ENCODE measurements at places on chromosomes 4 and X.
A peak's percentile ranks its signal among the peaks of the same experiment; 100 is the strongest.

- DNase-seq, result no peak
These were observed 33.4 kb upstream of the KLHL34 start for GRCh38 chrX:21691512-21692018.

- DNase-seq, result no peak
These were observed 137.2 kb downstream of the SH3KBP1 start for GRCh38 chrX:19750028-19750782.

DNA sequence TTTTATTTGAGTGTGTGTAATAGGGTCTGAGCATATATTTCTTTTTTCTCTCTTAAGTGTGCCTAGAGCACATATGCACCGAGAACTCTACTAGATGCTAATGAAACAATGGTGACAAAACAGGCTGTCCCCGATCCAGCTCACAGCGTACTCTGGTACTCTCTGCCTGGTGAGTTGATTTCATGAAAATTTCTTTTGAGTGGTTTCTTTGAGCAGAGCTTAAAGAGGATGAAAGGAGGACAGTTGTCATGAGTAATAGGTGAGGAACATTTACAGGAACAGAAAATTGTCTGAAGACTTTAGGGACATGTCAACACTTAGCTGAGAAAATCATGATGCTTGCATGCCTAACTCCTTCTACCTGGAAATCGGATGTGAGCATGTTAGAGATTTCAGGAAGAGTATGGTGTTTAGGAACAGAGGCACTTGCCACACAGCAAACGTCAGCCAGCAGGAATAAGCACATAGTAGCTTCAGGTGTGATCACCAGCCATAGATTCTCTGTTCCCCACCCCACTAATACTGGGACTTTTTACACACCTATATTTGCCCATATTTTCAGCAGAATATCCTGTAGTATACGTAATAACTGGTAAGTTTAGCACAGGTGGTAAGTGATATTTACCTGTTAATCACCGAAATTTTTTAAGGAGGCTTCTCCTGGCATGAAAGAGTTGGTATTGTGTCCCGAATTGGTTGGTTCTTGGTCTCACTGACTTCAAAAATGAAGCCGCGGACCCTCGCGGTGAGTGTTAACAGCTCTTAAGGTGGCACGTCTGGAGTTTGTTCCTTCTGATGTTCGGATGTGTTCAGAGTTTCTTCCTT lies 111.1 kb downstream of the ZNF330 start:
- DNase-seq, result no peak

DNA sequence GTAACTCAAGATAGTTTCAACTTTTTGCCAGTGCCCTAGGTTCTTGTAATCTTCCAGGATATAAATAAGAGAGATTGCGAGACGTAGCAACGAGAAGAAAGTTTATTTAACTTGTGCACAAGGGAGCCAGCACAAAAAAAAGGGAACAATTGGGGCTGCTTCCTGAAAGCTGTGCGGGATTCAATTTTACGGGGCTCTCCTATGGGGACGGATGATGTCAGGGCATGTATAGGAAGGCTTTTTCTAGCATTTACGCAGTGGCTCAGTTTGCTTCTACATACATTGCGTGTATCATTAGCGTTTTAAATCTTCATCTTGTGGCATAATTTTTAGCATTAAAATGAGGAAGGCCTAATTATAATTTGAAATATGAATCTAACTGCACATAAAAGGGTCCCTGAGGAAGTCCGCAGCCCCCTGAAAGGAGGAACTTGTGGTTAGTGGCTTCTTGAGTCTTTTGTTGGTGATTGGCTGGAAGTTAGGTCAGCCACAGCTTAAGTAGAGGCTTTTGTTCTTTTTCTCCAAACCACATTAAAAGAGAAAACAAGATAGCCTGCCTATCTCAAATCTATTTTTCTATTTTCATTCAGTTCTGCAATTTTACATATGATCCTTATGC lies 668.2 kb upstream of the NDST4 start:
- DNase-seq, result no peak

GRCh38 chrX:31506360-31506759 lies 434.5 kb upstream of the FTHL17 start:
- no peak for DNase-seq

DNA sequence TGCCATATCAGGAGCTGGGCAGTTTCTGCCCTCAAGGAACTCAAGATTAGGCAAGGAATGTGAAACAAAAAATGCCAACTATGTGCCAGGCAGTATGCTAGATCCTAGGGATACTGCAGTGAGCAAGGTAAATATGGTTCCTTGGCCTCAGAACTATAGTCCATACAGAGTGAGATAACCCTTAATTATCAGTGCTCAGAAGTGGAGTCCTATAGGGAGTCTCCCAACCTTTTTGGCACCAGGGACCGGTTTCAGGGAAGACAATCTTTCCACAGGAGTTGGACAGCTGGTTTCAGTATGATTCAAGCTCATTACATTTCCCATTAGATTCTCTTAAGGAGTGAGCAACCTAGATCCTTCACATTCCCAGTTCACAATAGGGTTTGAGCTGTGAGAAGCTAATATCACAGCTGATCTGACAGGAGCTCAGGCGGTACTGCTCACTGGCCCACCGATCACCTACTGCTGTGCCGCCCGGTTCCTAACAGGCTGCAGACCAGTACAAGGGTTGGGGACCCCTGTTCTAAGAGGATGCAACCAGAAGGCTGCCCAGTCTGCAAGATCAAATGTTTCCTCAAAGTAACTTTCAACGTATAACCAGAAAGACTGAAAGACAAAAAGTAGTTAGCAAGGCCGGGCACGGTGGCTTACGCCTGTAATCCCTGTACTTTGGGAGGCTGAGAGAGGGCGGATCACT lies 1.7 kb upstream of the SRP72 start:
- DNase-seq, result no peak

- DNase-seq, result no peak
These were observed 16.1 kb downstream of the PGRMC2 start for GRCh38 chr4:128271551-128271950.

GRCh38 chr4:138138774-138139173 lies 103.4 kb downstream of the SLC7A11 start:
- no peak for DNase-seq

GRCh38 chr4:79756140-79756895 lies 316.7 kb downstream of the ANTXR2 start:
- DNase-seq, result no peak

DNA sequence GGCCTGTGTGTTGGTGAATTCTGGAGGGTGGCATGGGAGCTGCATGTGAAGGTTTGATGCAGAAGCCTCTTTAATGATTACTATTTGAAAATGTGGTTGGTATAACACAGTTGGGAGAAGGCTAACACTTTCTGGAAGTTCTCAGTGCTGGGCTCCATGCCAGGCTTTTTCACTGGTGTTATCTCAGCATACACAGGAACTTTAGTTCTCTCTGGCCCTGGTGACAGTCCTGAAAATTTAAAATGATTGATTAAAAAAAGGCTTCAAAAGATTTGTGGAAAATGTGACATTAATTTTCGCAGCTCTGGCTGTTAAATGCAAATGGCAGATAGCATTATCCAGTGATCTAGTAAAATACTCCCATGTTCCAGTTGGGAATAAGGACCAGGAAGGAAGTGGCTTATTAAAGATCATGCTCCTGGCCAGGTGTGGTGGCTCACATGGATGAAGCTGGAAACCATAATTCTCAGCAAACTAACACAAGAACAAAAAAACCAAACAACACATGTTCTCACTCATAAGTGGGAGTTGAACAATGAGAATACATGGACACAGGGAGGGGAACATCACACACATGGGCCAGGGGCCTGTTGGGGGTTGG lies 36.6 kb downstream of the DIPK2B start:
- DNase-seq, result no peak

DNA sequence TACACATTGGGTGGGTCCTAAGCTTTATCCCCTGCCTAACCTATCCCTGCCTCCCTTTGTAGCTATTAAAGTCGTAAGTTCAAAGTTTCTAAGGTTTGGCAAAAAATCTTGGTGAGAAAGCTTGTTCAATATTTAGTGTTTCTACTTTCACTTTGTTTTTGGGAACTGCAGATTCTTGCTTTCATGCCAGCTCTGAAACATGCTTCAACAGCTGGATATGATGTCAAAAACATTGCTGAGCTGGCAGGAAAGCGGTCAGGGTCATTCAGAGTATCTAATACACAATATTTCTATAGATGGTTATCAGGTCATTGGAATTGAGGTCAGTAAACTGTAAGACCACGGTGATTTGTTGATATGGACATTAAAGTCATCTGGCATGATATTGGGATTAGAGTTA lies 19.7 kb downstream of the CENPI start:
- no peak for DNase-seq

DNA sequence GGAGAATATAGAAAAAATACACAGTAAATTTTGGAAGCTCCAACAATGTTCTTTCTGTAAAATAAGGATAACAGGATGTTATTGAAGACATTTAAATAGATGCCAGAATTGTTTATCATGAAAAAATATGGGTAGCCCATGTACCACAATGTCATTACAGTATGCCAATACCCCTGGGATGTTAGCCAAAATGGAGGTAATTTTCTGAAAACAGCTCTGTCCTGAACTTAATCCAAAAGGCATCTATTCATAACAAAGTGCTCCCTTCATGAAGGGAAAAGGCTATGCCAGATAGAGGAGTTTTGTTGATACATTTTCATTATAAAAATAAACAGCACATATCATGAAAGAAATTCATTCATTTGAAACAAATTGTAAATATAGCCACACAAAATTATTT lies 1902.6 kb upstream of the AGA start:
- DNase-seq, result no peak

DNA sequence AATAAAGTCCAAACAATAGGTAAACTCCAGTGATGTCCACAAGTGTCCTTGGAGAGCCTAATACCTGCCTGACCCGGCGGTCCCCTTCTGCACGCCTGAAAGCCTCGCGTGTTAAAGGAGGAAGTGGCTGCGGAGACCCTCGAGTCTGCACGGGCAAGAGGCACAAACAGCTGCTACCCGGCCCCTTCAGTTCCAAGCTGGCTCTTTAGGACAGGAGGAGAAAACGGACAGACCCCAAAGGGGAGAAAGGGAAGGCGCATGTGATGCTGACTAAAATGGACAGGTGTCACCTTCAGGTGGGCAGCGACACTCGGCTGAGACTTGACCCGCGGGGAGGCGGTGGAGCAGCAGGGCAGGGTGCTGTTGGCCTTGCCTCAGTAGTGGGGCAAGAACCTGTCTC lies 102.7 kb upstream of the TENM3 start:
- DNase-seq, result no peak

DNA sequence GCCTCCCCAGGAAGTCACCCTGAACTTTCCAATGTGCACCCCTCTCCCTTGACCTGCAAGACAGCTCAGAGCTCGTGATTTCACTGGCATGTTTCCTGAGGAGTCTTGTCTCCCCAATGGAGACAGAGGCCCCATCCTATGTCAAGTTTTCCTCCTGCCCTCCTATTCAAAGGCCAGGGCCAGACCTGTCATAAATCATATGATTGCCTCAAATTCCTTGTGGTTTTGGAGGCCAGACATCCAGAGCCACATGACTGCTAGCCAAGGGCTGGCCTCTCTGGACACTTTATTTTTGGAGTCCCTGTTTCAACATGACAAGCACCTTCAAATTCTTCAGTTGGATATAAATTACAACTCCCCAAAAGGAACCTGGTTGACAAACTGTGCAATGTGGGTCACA lies 76.0 kb upstream of the TFDP3 start:
- no peak for DNase-seq

- no peak for DNase-seq
These were observed 190.2 kb upstream of the BANK1 start for GRCh38 chr4:101600287-101600686.

GRCh38 chr4:147340591-147341120 lies 140.2 kb upstream of the EDNRA start:
- DNase-seq, result no peak

DNA sequence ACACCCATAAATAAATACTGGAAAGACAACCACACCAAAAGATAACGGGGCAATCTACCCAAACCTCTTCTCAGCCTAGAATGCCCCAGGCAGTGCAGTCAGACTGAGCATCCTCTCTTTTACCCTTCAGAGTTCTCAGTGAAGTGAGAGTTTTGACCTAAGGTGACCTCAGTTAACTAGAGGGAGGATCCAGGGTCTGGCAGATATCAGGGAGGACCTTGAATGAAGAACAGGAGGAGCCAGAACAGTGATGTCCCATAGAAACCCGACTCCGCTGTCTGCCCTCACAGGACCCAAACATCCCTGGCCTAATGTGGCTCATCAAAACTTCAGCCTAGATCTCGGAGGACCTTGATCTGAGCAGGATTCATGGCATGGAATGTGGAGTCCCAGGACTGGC lies at the start of gene MAGEB3:
Gene MAGEB3, plus strand, starts transcription at position 263 of the 400 bp plus-strand sequence. CDS start 5,268 bp downstream, outside the sequence.
- no peak for DNase-seq

DNA sequence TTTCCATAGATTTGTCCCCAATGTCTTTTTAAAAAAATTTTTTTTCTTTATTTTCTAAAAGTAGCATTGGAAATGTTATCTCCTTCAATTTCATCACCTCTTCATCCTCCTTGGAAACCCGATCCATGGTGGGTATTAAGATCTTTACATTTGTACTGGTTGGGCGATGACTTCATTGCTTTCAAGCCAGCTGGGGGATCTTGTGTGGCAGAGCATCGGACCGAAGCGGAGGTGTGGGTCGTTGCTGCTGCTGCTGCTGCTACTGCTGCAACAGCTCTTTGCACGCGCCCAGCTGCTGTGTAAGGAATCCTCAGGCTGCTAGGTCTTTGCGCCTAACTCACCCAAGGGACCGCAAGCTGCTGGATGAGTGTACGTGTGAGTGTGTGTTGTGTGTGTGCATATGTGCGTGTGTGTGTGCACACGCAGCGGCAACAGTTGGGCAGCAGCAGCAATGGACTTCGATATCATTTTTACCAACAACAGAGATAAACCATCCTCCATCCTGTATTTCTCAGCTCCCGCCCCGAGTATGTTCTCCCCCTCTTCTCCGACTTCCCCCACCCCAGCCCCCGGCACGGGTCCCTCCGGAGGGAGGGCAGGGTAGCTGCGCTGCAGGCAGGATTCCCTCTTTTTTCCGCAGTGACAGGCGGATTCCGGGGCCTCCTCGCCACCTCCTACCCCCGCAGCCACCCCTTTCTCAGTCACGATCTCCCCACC lies 768 bp upstream of the CDKL5 start:
- peak; percentile 8 for DNase-seq

DNA sequence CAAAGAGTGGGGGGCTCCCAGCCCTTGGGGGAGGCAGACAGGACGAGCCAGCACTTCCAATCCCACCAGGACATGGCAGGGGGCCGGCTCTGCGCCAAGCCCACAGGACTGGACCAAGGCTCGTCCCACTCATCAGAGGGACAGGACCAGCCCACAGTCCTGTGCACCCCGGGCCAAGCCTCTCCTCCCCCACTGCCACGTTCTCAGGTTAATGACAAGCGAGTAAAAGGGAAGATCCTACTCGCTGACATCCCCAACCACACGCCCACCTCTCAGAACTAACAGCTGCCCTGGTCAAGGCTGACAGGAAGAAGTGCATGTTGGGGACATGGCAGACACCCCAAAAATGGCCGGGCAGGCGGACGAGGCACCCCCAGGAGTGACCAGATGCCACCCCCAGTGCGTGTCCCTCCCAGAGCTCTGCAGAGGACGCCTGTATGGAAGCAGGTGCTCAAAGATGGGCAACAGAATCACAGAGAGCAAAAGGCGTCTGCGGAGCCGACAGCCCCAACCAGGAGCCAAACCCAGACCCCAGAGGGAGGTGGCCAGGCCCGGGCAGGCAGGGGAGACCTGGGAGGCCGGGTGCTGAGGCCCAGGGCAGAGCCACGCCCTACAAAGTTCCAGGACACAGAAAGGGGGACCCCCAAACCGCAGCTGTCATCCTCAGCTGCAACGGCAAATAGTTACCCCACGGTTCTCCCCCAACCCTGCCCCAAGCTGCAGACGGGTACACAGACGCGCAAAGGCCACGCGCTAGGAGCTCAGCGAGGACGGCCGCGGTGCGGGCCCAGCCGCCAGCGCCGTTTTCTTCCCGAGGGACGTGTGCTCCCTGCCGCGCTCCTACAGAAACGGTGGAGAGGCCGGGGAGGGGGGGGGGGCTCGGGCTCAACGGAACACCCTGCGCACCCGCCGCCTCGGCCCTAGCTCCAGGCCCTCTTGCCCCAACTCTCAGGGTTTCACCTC lies 1.7 kb downstream of the CTBP1 start:
- no peak for DNase-seq

Data from activated CD4-positive, alpha-beta T cell treated with anti-CD3 and anti-CD28 coated beads for 4 hours (primary cell).